Activated CD8-positive, alpha-beta memory T cell treated with anti-CD3 and anti-CD28 coated beads, Interleukin-2, amount 50 U/mL, for 4 hours (primary cell): ENCODE measurements at places on chromosomes 4 and X.

- DNase-seq: no peak
Measured at GRCh38 chrX:134461437-134461836, 1.5 kb downstream of the HPRT1 start.

DNA sequence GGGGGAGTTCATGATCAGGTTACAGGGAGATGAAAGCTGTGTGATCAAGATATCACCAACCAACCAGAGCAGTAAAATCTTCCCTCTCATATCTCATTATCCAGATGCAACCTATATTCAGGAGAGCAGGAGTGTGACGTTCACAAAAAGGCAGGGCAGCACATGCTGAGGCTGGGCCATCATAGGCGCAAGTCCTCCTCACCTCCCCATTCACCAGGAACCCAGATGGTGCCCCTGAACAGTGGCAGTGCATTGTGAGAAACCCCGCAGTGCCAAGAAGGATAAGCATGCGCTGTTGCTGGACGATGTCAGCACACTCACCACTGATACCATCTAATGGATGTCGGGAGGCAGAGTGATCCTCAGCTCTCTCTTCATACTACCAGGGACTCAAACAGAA lies 170.9 kb downstream of the COL25A1 start:
- no peak for DNase-seq

DNA sequence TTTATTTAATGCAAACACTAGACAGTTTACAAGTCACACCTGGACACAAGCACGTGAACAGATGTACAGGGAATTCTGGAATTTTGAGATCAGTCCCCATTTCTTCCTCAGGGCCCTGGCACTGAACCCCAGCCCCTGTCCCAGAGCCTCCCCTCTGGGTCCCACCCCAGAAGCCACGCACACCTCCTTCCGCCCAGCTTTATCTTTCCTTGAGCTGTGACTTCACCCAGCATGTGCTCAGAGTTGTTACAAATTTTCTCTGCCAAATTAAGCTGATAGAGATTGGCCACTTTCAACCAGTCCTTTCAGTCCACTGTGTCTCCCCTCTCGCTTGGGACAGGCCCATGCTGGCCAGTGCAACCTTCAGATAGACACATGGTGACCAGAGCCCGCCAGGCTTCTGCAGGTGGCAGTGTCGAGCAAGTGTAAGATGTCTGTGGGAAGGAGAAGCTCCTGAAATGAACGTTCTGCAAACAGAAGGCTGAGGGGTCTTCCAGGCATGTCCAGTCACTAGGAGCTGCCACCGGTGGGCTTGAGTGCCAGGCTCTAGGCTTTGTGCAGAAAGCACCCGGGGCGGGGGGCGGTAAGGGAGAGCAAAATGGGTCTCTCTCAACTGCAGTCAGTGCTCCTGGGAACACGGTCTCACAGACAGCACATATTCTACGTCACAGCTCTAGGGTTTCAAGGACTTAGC lies 73.3 kb downstream of the MTMR1 start:
- no peak for DNase-seq

DNA sequence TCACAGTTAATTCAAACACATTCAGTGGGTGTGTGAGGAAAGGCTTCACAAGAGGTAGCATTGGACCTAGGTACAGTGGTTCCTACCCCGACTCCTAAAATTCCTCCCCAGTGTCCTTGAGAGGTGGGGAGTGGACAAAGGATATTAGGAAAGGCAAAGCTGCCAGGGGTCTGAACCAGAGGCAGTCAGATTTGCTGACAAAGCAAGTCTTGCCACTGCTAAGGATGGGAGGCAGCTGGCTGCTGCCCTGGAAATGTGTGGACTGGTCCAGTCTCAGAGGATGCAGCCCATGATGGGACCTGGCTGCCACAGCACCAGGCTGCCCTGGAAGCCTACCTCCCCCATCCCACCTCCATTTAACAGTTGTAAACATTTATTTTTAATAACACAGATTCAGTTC lies 4.1 kb upstream of the PHF8 start:
- no peak for DNase-seq
